Activated CD4-positive, alpha-beta memory T cell treated with anti-CD3 and anti-CD28 coated beads for 36 hours (primary cell): ENCODE measurements at places on chromosomes 5 and 9. TPM values are rescaled to one million over a fixed set of nuclear protein-coding genes. Genes with fewer than 3 reads are reported as not detected.

The KIAA0825 gene
- total RNA-seq: 0.68 TPM

The ENTPD8 gene
- not detected for total RNA-seq

DNA sequence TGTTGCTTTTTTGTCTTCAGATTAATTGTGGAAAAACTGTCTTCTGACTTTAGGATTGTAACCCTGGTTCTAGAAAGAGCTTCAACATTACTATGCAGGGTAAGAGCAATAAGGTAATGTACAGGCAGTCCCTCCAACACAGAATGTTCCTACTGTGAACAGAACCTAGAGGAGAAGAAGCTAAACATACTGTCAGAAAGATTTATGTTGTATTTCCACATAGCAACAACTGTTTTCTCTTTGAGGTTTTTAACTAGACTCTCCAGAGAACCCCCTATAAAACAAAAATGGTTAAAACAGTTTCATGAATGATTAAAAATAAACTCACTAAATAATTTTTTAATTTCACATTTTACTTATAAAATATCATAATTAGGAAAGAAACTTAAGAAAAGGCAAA is 64.3 kb upstream of the NAA35 start:
- H3K4me3 ChIP-seq: no peak overlapping the region
- H3K4me1 ChIP-seq: no peaks in the 10 kb centered on the region
- no peak overlapping the region for H3K27ac ChIP-seq
- H3K36me3 ChIP-seq: no peaks in the 10 kb centered on the region
- DNase-seq: no peak
- H3K27me3 ChIP-seq: no peaks in the 10 kb centered on the region

- H3K4me1 ChIP-seq: no peaks in the 10 kb centered on the region
- H3K27ac ChIP-seq: no peak overlapping the region
- no peak overlapping the region for H3K4me3 ChIP-seq
- no peak for DNase-seq
- no peaks in the 10 kb centered on the region for H3K36me3 ChIP-seq
Observed at GRCh38 chr5:164119806-164120447, 614.5 kb downstream of the MAT2B start.

- no peaks in the 10 kb centered on the region for H3K36me3 ChIP-seq
- DNase-seq: no peak
- H3K27me3 ChIP-seq: no peaks in the 10 kb centered on the region
- no peak overlapping the region for H3K27ac ChIP-seq
- no peak overlapping the region for H3K4me3 ChIP-seq
Observed at GRCh38 chr5:124962111-124962510, 215.7 kb upstream of the ZNF608 start.

DNA sequence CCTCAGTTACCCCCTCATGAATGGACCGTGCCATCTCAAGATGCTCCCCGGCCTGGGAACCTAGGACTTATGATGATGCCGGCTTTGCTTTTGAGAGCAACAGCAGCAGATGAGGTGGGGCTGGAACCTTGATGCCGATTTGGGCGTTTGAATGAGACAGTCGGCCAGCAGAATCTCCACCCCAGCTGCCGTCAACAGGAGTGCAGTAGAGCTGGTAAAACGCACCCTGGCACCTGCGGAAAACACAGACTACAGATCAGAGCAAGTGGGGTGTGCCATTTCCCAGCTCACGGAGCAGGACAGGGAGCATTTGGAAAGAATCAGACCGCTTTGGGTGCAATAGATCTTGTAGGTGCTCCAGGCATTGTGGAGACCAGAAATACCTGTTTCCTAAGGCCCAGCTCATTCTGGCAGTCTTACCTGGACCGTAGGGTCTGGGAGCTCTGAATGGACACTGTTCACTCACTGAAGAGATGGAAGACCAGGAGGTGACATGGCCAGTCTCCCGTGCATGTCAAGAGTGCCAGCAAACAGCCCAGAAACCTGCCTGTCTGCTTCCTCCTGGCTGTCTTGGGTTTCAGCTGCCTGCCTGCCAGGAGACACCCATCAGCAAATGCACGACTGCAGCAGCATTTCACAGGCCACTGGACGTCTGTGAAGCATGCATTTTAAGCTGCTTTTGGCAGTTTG is 317.7 kb upstream of the IRX4 start:
- H3K4me3 ChIP-seq: no peak overlapping the region
- H3K27ac ChIP-seq: no peak overlapping the region
- no peaks in the 10 kb centered on the region for H3K36me3 ChIP-seq
- no peaks in the 10 kb centered on the region for H3K4me1 ChIP-seq
- no peak for DNase-seq

GRCh38 chr5:124309241-124309980 is 437.0 kb downstream of the ZNF608 start:
- H3K27me3 ChIP-seq: no peaks in the 10 kb centered on the region
- DNase-seq: no peak
- H3K27ac ChIP-seq: no peak overlapping the region
- no peaks in the 10 kb centered on the region for H3K36me3 ChIP-seq

DNA sequence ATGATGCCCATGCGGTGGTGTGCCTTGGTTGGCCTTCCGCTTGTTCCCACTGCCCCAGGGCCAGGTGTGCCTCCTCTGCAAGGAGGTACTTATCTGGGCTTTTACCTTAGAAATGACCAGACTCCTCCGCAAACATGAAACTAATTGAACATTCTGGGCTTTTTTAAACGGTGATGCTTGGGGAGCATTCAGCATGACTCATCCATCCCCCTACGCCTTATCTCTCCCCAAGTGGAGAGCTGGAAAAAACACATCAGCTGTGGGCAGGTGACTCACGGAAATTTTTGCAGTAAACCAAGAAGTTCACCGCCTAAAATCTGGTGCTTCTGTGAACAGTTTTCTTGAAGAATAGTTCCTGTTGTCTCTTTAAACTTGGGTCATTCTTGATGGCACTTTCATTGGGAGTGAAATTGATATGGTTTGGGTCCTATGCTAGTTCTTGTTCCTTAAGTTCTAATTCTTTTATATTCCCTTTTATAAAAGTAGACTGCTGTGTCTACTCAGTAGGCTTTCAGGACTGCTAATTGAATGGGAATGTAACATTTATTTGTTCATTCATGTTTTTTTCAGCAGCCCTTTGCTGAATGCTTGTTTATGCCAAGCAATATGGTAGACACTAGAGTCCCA is 39.6 kb downstream of the SFXN1 start:
- H3K4me3 ChIP-seq: peak overlapping the region; percentile 53
- peak; percentile 95 for DNase-seq
- peak overlapping the region; percentile 100 for H3K27ac ChIP-seq
- H3K36me3 ChIP-seq: peaks cover 84% of the 10 kb centered on the region
- H3K4me1 ChIP-seq: peaks cover 92% of the 10 kb centered on the region

- H3K27ac ChIP-seq: no peak overlapping the region
- H3K36me3 ChIP-seq: no peaks in the 10 kb centered on the region
- H3K4me3 ChIP-seq: no peak overlapping the region
- DNase-seq: no peak
Observed at GRCh38 chr9:111970827-111971226, 74.2 kb downstream of the UGCG start.

DNA sequence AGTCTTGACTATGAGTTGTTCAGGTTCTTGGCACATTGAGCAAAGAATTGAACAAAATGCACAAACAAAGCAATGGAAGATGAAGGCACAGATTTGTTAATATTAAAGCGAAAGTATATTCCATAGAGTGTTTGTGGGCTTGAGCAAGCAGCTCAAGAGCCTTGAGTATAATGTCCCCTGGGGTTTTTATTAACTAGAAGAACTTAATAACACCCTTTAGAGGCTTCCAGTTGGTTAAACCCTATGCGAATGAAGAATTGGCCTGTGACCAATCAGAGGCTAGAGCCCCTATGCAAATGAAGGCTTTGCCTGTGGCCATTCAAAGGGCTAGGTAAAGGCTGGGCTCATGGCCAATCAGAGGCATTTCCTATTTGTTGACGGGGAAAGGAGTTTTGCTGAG is 135.3 kb upstream of the IL12B start:
- no peak overlapping the region for H3K27ac ChIP-seq
- no peaks in the 10 kb centered on the region for H3K36me3 ChIP-seq
- H3K4me1 ChIP-seq: peaks cover 19% of the 10 kb centered on the region
- no peak overlapping the region for H3K4me3 ChIP-seq
- no peak for DNase-seq

GRCh38 chr9:15867334-15867733 is 314.5 kb downstream of the CCDC171 start:
- DNase-seq: no peak
- no peaks in the 10 kb centered on the region for H3K36me3 ChIP-seq
- H3K4me1 ChIP-seq: no peaks in the 10 kb centered on the region
- H3K4me3 ChIP-seq: no peak overlapping the region
- no peak overlapping the region for H3K27ac ChIP-seq

DNA sequence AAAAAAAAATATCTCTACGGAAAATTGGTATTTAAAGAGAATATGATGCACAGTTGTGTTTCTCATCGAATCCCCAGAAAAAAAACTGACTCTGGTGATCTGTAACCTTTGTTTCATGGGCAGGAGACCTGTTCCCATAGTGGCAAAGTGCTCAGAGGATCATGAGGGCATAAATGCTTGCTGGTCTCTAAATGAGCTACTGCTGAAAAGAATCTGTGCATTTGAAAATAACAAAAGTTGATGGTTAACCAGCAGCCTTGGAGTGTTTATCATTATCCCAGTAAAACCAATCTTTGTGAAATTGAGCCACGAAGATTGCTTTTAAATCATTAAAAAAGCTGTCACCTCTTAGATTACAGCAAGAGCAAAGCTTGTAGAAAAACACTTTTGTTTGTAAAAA is 775.4 kb downstream of the MTRR start:
- H3K4me1 ChIP-seq: no peaks in the 10 kb centered on the region
- no peak overlapping the region for H3K4me3 ChIP-seq
- no peaks in the 10 kb centered on the region for H3K27me3 ChIP-seq
- no peak for DNase-seq
- H3K27ac ChIP-seq: no peak overlapping the region

The PANK3 gene
- total RNA-seq: 55.7 TPM

The EGFL7 gene
- total RNA-seq: 0.93 TPM

The CEP78 gene
- total RNA-seq: 42.2 TPM

DNA sequence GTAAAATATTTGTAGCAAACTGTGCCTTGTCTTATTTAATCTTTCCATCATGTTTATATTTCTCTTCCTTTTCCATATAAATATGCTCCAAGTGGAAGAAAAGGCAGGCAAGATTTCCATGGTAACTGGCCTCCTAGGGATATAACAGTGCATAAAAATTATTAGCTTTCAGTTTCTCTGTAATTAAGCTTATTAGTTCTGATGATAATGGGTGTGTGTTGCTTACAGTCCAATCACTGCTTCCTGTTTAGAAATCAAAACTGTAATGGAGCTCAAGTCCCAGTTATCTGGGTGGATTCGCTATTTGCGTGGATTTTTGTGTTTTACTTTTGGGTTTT is 213.0 kb downstream of the PJA2 start:
- no peaks in the 10 kb centered on the region for H3K27me3 ChIP-seq
- DNase-seq: no peak
- no peaks in the 10 kb centered on the region for H3K4me1 ChIP-seq
- no peaks in the 10 kb centered on the region for H3K36me3 ChIP-seq
- H3K4me3 ChIP-seq: no peak overlapping the region
